ENCODE measurements at places on chromosomes 13 and 19.

DNA sequence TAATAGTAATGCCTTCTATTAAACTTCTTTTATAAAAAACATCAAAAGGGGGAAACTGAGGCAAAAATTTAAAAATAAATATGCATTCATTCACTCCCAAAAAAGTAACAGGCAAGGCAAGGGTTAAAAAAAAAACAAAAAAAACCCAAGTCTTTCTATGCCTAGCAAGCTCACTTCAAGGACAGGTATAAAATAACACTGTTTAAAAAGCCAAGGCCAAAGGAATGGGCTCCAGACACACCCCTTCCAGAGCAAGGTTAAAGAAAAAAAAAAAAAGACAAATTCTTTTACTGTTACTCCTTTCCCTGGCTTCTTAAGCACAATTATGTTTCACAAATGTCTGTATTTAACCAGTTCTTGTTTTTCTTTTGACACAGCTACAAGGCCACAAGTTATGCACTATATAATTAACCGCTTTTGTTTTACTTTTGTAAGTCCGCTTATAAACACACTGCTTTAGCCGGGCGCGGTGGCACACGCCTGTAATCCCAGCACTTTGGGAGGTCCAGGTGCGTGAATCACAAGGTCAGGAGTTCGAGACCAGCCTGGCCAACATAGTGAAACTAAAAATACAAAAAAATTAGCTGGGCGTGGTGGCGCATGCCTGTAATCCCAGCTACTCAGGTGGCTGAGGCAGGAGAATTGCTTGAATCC is 3.6 kb downstream of the SIGLEC11 start:
- no peak for DNase-seq

DNA sequence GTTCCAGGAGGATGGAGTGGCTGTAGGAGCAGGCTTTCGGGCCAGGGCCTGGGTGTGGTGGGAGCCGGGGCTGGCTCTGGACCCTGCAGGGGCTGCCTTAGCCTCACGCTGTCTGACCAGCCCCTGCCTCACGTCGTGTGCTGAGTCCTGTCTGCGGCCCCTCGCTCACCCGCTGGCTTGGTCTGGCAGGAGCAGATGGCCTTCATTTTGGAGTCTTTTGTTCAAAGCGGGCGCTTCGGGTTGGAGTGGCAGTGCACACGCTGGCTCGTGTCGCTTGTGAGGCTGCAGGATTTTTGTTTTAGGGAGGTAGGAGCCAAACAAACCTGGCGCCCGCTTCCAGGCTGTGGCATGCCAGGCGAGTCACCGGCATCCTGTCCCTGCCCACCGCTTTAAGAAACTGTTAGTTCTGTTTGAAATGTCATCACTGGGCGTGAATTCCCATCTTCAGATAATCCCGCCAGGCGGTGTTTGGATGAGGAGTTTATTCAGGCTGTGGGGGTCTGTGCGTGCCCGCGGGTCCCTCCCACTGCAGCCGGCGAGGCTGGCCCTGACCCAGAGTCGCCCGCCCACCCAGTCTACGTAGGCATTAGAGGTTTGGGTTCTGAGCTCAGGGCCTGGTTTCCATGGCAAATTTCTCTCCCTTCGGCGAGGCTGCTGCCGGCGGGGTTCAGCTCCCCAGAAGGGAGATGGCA is 89.8 kb downstream of the KDM4B start:
- no peak for DNase-seq

- no peak for DNase-seq
Measured at GRCh38 chr19:10929402-10929794, 787 bp downstream of the TIMM29 start.

DNA sequence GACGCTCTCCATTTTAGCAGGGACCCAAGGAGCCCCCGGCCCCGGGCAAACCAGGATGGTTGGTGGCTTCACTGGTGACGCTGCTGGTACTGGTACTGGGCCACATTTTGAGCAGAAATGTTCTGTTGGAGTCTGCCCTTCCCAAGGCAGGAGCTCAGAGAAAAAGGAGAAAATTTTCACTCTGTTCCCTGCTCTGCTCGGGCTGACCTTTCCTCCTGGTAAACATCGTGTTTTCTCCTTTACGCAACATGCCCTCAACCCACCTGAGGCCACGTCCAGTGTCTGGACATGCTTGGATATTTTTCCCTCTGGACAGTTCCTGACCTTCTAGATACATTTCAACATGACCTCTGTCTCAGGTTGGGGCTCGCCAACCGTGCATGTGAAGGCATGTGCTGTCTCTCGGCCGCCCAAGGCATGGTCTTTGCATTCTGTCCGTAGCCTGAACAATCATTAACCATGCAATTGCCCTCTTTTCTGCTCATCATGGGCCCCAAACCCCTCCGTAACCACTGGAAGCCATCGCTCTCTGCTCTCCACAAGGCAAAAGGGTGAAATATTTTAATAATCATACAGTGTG is 115.2 kb upstream of the PEG3 start:
- no peak for DNase-seq
